ENCODE measurements at places on chromosomes 6 and 20. TPM values are rescaled to one million over a fixed set of nuclear protein-coding genes. Genes with fewer than 3 reads are reported as not detected.

The FAM209B gene
- total RNA-seq, result not detected

The FKBP1C gene
- 0.82 TPM for total RNA-seq

The ALDH5A1 gene
- total RNA-seq, result 4.4 TPM

The TRIM15 gene
- not detected for total RNA-seq

The LY6G6F gene
- total RNA-seq, result not detected

The GHRH gene
- total RNA-seq, result not detected

The C20orf204 gene
- 2.0 TPM for total RNA-seq

The PRL gene
- not detected for total RNA-seq

The HTR1B gene
- total RNA-seq, result not detected

The TGM3 gene
- total RNA-seq, result not detected

The MACROD2 gene
- total RNA-seq, result 11.3 TPM

The BMP6 gene
- total RNA-seq, result 6.6 TPM

The APOBEC2 gene
- total RNA-seq, result not detected

The LY6G6D gene
- not detected for total RNA-seq

The CTSZ gene
- 150 TPM for total RNA-seq

The NOTCH4 gene
- 66.5 TPM for total RNA-seq

The TMEM239 gene
- not detected for total RNA-seq

The FAXC gene
- under 0.01 TPM for total RNA-seq

The PHACTR3 gene
- 7.8 TPM for total RNA-seq

The UBE2C gene
- not detected for total RNA-seq

The PPP1R3G gene
- total RNA-seq, result 1.3 TPM

The MAS1L gene
- total RNA-seq, result not detected

The PROKR2 gene
- total RNA-seq, result not detected

The EMILIN3 gene
- not detected for total RNA-seq

The PRSS16 gene
- total RNA-seq, result not detected

The NKX2-4 gene
- not detected for total RNA-seq

The KCNK5 gene
- 3.0 TPM for total RNA-seq

The PAK1IP1 gene
- total RNA-seq, result 9.9 TPM

The KCNG1 gene
- 0.34 TPM for total RNA-seq

Data from subcutaneous adipose tissue (tissue), 4 donors.